NCI-H748 treated with DMSO at 0.1 percent for 48 hours (cell line): ENCODE measurements at places on chromosomes 1 and 21.
A peak's percentile ranks its signal among the peaks of the same experiment; 100 is the strongest.

- no peak for DNase-seq
These were observed 37.0 kb upstream of the KCNA10 start for GRCh38 chr1:110555807-110556470.

DNA sequence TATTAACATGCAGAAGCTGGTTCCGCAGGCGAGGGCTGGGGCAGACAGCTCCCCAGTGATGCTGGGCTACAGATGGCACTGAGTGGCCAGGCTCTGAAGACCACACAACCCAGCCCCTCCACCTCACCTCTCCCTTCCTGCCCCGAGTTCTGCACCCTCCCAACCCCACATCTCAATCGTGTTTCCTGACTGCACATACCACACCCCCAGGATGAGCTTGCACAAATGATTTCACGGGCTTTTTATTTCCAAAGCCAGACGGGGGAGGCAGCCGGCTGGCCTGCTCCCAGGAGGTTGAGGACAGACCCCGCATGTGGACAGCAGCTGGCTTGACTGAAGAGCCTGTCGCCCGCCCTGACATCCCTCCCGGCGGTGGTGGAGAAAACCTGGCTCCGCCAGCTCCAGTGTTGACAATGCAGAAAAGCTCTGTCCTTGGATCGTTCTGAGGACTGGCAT lies 21.4 kb upstream of the ALDH4A1 start:
- DNase-seq, result no peak

DNA sequence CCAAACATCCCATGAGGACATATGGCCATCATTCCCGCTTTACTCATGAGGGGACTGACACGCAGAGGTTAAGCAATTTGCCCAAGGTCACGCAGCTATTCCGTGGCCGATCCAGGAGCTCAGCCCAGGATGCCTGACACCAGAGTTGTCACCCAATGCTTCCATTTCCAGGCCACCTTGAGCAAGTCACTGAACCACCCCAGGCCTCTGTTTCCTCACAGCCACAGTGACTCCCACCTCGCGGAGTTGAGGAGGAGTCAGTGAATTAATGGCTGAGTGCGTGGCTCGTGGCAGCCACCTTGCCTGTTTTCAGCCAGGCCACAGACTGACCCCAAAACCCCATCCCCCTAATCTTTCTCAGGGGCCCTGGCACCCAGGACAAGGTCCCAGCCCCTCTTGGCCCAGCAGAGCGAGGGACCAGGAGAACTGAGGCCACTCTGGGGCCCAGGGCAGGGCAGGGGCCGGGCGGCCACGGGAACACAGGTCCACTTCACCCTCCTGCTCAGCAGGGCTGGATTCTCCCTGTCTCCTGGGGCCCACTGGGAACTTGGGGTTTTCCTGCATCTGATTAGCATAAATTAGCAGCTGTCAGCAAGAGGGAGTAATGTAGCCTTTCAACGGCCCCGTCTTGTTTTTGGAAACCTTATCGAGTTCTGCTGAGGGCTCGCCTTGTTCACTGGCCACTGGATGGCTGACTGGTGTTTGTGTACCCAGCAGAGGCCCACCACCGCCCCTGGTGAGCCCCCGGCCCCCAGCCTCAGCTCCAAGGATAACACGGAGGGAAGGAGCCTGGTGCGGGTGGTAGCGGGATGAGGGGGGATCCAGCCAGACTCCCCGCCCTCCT lies 19.7 kb upstream of the LAPTM5 start:
- DNase-seq, result no peak

GRCh38 chr1:180363246-180363995 lies 133.4 kb downstream of the LHX4 start:
- no peak for DNase-seq

GRCh38 chr1:2266301-2266975 lies 38.3 kb downstream of the SKI start:
- no peak for DNase-seq

DNA sequence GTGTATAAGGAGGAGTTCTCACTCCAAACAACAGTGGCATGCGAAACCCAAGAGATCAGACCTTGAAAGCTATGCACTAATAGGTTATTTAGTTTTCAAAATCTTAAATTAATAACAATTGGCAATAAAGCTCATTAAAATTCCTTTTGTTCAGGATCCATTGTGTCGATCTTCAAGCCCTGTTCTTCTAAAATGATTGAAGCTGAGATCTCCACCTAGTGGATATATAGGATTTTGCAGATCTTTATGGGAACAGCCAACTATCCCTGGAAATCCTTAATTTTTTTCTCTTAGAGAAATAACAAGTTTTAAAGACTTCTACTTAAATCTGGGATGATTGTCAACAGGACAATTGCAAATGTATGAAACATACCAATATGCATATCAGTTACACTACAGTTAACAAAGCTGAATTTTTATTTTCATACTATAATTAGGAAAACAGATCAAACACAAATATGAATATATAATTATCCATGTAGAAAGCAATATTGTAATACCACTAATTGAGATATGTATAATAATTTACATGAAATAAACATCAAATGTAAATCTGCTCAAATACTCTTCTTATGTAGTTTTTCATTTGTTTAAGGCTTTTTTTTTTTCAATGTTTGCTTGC lies 43.3 kb downstream of the LRRC53 start:
- peak; percentile 77 for DNase-seq

GRCh38 chr1:59986516-59987310 lies 60.1 kb upstream of the CYP2J2 start:
- DNase-seq, result no peak

DNA sequence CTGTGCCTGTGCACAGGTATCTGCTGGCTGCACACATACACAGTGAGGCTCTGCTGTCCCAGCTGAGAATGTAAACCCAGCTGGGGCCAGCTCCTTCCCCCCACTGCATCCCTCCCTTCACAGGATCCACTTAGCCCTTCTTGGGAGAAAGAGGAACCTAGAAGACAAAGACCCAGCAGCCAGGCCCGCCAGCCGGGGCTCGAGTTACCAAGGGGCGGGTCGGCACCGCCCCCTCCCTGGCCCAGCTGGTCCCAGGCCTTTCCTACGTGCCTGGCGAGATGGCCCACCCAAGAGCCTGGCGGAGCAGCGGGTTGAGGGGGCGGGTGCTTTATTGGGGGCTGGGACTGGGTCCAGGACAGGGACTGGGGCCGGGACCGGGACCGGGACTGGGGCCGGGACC lies 2.1 kb downstream of the SH3BGRL3 start:
- no peak for DNase-seq

- peak; percentile 72 for DNase-seq
These were observed 39.5 kb upstream of the CASZ1 start for GRCh38 chr1:10835822-10836421.

- no peak for DNase-seq
These were observed 29.4 kb upstream of the VASH2 start for GRCh38 chr1:212920896-212921295.

- no peak for DNase-seq
These were observed 166.9 kb downstream of the IER5 start for GRCh38 chr1:181255270-181255929.

DNA sequence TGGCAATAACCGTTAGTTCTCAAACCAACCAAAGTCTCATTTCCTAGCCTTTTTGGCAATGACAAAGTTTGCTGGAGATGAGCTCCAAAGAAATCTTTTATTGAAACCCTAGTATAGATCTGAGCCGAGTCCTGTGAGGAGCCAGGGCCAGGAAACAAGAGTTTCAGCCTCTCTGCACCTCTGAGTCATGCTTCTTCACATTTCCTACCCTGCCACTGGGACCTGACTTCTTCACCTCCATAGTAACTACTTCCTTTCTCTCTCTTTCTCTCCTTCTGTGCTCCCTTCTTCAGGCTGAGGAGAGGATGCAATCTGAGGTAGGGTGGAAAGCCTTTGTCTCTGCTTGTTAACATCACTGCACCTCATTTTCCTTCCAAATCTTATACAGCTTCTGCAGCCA lies 38.7 kb upstream of the IPO9 start:
- no peak for DNase-seq

- no peak for DNase-seq
These were observed 61.7 kb upstream of the DNAJC6 start for GRCh38 chr1:65247419-65248359.

DNA sequence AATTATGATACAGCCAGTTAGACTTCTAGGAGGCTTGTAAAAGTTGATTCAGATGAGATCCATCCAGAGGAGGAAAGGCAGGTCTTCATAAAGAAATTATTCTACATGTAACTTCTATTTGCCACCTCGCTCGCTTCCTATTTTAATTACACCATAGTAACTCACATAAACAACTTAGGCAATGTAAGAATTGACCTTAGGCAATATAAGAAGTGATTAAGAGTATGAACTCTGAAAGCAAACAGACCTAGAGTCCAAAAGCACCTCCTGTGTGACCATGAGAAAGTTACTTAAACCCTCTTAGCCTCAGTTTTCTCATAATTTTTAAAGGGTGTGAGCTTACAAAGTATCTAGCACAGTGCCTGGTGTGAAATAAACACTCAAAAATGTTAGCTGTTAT lies 192.7 kb upstream of the NFIA start:
- DNase-seq, result no peak

DNA sequence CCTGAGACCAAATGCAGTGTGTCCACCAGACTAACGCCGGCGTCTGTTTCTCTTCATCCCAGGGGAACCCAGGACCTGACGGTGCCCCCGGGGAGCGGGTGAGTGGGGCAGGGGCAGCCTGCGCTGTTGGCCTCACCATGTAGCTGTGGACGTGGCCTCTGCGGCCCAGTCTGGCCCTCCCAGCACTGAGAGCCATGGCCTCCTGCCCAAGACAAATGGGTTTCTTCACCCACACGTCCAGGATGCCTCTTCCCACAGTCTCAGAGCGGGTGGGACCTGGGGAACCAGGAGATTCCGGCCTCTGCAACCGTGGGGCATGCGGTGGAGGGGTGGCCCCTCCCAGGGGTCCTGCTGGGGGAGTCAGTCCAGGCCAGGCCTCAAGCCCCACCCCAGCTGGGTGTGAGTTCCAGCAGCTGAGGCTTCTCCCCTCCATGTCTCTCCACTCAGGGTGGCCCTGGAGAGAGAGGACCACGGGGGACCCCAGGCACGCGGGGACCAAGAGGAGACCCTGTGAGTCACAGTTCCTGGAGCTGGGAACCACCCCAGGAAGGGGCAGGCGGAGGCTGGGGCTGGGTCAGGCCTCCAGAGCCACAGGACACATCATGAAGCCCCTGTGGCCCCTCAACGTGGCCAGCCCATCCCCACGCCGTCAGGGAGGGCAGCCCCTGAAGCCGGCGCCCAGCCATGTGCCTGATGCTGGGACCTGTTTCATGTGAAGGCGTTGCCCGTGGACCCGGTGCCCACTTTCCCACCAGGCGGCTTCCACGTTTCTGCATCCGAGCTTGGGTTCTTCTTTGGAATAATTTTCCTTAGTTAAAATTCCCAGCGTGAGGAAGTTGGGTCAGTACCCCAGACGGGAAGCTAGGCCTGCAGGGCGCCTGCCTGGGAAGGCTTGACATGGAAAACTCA lies 11.0 kb downstream of the COL6A1 start:
- DNase-seq, result no peak

DNA sequence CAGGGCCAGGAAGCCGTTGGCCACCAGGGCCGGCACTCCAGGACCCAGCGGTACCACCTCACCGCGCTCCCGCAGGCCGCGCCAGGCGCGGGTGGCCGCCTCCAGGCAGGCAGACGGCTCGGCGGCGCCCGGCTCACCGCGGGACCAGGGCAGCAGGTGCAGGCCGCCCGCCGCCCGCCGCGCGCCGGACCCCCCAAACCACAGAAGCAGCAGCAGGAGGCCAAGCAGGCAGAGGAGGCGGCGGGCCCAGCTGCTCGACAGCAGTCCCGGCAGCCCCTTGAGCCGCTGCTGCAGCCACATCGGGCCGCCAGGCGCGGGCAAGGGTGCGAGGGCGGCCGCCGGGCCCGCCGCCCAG lies 312 bp downstream of the KIAA2013 start:
- DNase-seq, result no peak

DNA sequence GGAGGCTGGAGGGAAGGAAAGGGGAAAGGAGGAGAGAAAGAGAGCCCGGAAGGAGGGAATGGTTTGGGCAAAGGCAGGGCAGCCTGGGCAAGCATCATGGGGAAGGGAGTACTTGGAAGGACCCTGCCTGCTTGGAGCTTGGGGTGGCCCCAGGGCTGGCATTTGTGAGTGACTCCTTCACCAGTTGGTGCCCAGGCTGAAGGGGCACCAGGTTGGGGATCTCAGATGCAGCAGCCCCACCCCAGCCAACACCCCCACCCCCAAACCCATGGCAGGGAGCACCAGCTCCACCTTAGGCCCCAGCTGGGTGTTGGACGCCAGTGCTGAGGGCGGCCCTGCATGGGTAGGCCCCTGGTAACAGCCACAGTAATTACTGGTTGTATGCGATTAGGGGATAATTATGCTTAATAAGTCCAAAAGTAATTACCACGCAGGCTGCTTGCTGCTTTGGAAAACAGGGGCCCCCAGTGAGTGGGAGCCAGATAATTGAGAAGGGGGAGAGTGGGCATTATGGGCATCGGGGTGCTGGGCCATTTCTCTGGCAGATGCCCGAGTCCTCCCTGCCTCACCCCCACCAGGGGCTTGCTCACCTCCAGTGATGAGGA lies 78.3 kb downstream of the VWA5B1 start:
- no peak for DNase-seq

- DNase-seq, result no peak
These were observed 38.1 kb downstream of the SOX13 start for GRCh38 chr1:204110894-204111633.

GRCh38 chr1:234357831-234358230 lies 15.4 kb upstream of the COA6 start:
- no peak for DNase-seq

- DNase-seq, result no peak
These were observed 321.0 kb upstream of the LRRC7 start for GRCh38 chr1:69246710-69247109.

- DNase-seq, result no peak
These were observed 661.5 kb upstream of the ADGRL4 start for GRCh38 chr1:79667848-79668696.

- DNase-seq, result no peak
These were observed 221.3 kb downstream of the TOMM20 start for GRCh38 chr1:234907208-234907939.

GRCh38 chr1:164699815-164700491 lies 141.0 kb downstream of the PBX1 start:
- DNase-seq, result no peak

GRCh38 chr21:27221077-27221476 lies 254.2 kb upstream of the ADAMTS5 start:
- DNase-seq, result no peak

GRCh38 chr1:154962156-154962749 lies 671 bp upstream of the PYGO2 start:
- DNase-seq, result no peak

DNA sequence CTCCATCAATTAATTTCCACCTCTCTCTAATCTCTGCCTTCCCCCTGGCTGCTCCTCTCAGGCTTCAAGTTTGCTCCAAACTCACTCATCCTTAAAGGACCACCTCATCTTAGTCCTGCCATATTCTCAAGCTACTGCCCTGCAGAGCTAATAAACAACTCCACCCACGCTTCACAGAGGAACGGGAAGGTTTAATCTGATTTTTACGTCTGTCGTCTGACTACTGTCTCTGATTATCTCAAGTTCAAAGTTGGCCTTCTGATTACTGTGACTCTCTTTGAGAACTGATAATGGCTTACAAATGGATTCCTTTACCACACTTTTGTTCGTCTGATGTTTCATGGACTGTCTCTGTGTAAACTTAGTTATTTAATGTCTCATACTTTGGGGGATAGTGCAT lies 7.6 kb upstream of the CPT2 start:
- DNase-seq, result no peak

- peak; percentile 3 for DNase-seq
These were observed 35.8 kb downstream of the ELF3 start for GRCh38 chr1:202046227-202046626.
